ENCODE measurements at places on chromosomes 3 and 15.
A peak's percentile ranks its signal among the peaks of the same experiment; 100 is the strongest.

DNA sequence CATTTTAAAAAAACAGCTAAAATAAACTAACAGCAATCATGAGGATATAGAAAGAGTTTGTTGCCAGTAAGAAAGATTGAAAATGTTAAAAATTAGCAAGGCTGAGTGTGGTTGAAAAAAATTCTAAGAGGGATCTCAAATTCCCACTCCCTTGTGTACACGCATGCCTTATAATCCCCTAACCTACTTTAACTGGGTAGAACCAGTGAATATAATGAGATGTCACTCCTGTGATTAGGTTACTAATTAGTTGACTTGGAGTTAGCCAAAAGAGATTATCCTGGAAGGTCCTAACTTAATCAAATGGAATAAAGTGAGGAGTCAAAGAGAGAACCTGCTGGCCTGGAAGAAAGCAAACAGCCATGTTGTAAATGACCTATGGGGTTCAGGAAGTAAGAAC, 286.0 kb upstream of the TGFBR2 start:
- DNase-seq: no peak

DNA sequence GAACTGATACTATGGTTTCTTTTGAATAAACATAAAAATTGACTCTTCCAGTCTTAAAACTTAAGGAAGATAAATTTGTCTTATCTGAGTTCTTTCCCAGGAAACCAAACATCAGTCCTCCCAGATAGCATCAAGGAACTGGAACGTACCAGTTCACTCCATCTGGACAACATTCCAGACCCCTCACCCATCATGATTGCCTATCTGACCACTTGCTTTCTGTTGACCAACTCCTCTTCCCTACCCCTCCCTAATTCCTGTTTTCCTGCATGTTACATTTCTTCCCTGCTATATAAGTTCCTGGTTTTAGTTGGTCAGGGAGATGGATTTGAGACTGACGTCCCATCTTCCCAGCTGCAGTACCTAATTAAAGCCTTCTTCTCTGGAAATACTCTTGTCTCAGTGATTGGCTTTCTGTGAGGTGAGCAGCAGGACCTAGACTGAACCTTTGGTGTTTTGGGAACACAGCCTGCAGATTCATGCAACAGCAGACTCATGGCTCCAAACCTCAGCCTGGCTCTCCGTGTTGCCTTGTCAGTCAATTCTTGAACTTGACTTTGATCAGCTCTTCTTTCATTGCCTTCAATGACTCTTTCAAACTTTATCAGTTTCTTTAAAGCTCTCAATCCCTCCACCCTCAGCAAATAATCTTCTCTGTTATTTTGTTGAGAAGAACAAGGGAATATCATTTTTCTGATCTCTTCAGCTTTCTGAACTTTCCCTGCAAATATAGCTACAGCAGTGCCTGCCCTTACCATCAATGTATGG, 123.6 kb downstream of the RPL22L1 start:
- no peak for DNase-seq

DNA sequence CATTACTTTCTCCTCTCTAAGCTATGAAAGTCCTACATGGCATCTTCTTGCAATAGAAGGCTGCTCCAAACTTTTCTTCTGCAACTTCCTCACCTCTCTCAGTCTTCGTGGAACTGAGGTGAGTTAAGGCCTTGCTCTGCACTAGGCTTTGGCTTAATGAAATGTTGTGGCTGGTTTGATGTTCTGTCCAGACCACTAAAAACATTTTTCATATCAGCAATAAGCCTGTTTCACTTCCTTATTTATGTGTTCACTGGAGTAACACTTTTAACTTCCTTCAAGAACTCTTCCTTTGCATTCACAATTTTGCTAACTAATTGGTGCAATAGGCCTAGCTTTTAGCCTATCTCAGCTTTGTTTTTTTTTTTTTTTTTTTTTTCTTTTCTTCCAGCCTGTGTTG, 335.3 kb upstream of the NECTIN3 start:
- DNase-seq: no peak

GRCh38 chr15:60800299-60801072, 321.5 kb upstream of the ICE2 start:
- DNase-seq: no peak

- DNase-seq: no peak
These were observed 11.3 kb upstream of the TMOD3 start for GRCh38 chr15:51818150-51818549.

- DNase-seq: no peak
These were observed 96.1 kb upstream of the PROK2 start for GRCh38 chr3:71881041-71881440.

- no peak for DNase-seq
These were observed 292.0 kb upstream of the CCDC54 start for GRCh38 chr3:107085261-107085660.

DNA sequence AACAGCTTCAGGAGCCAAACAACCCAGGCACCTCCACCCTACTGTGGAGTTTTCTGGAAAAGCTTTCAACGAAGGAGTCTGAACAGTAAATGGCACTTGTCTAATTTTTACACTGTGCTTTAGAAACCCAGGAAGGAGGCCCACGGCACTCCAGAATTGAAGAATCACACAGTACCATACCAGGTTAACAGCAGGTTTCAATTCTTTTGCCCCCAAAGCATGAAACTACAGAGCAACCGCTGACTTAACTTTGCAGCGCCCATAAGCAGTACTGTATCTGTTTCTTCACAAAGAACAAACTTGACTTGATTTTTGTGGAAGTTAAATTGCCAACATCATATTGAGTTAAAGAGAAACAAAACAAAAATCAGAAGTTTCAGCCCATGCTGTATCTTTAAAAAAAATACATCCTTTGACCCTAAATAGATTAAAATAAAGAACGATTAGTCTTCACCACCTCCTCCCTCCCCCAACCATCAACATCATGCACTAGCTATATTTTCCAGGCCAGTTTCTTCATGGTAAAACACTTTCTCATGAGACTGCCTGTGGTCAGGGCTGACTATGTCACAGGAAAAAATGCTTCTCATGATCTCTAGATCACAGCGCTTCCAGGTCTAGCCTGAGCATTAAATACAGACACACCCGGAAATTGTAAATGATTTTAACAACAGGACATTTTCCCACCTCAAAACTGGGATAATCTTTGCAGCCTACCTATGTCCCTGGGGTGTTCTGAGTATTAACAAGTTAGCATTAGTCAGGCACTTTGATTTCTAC, 456.3 kb downstream of the FOXP1 start:
- no peak for DNase-seq

GRCh38 chr15:99143655-99144610, 39.1 kb downstream of the SYNM start:
- no peak for DNase-seq

DNA sequence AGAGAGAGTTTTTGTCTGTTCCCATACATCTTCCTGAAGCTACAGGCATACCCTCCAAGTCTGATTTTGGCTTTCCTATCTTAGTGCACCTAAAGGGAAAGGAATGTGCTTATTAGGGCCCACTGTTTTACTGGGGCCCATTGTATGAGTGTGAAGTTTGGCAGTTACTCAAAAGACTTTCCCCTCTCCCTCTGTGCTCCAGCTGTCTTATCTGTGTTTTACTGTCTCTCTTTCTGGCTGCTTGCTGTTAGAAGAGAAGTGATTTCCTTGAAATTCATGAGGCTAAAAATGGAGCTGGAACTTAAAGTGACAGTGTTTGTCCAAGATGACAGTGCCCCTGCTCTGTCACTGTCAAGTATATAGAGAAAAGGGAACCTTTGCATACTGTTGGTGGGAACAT, 436.2 kb downstream of the OCA2 start:
- no peak for DNase-seq

GRCh38 chr15:64938192-64938591, 26.5 kb downstream of the ANKDD1A start:
- DNase-seq: no peak

- no peak for DNase-seq
These were observed 295.2 kb upstream of the WNT5A start for GRCh38 chr3:55782351-55782750.

- peak; percentile 58 for DNase-seq
These were observed 123.5 kb downstream of the RPLP1 start for GRCh38 chr15:69576035-69576526.

DNA sequence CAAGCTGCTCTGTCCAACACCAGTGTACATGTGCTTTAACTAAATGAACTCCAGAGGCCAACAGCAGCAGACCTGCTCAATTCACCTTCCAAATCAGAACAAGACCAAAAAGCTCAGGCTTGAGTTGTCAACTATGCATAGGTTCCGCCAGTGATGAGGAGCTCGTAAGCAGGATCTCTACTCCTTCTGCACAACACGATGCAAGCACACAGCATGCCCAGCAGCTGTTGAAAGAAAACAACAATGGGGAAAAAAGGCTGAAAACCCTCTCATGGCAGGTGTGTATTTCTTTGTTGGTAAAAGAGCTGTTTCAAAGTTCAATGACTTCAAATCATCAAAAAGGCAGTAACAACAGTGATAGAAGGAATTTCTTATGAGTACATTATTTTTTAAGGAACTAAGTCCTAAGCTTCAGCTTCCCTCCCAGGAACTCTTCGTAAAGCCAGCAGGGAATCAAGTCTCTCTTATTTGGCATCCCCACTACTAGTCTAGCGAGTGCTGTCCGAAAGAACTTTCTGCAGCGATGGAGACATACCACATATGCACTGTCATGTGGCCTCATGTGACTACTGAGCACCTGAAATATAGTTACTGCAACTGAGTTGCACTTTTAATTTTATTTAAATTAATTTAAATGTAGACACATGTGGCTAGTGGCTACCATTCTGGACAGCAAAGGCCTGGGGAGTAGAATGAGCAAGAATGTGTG, 24.1 kb downstream of the TSPAN3 start:
- no peak for DNase-seq

GRCh38 chr3:137787529-137787928, 23.4 kb downstream of the SOX14 start:
- DNase-seq: no peak

DNA sequence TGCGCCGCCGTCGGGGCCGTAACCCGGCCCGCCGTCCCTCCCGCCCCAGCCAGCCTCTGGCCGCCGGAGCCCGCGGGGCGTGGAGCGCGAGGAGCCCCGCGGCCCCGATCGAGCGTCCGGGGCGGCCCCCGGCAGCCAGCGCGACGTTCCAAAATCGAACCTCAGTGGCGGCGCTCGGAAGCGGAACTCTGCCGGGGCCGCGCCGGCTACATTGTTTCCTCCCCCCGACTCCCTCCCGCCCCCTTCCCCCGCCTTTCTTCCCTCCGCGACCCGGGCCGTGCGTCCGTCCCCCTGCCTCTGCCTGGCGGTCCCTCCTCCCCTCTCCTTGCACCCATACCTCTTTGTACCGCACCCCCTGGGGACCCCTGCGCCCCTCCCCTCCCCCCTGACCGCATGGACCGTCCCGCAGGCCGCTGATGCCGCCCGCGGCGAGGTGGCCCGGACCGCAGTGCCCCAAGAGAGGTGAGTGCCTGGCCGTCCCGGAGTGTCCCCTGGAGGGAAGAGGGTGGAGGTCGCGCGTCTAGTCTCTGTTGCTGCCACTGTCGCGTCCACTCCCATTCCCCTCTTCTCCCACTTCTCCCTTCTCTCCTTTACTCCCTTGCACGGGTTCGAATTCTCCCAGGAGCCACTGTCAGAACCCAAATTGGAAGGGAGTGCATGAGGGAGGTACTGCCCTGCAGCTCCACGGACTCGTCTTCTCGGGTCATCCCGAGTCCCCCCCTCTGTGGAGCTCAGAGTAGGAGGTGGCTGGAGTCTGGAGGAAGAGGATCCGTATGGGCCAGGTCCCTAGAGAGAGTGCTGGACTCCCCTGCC, 585 bp downstream of the CSK start:
- DNase-seq: peak; percentile 44

DNA sequence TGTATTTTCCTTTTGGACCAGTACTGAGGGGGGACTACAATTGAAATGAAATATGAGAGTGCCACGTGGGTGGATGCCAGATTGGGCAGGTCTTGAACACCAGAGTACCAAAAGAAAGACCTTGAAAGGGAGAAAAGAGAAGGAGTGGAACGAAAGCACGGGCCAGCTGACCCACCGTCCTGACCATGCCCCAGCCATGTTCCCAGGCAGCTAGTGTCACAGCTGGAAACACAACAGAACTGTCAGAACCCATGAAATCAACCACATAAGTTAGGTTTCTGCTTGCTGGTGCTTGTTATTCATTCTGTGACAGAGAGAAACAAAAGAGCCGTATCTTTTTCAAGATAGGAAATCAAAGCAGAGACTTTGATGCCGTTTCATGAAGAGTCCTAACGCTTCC, 268.8 kb downstream of the MEX3B start:
- DNase-seq: no peak

- no peak for DNase-seq
These were observed 177.2 kb upstream of the TLE3 start for GRCh38 chr15:70274908-70275307.

- peak; percentile 45 for DNase-seq
These were observed 29.9 kb downstream of the MBNL1 start for GRCh38 chr3:152298393-152299248.

GRCh38 chr3:56855856-56856512, 54.2 kb upstream of the ARHGEF3 start:
- no peak for DNase-seq

GRCh38 chr3:169558371-169558770, 105.1 kb downstream of the MECOM start:
- no peak for DNase-seq

DNA sequence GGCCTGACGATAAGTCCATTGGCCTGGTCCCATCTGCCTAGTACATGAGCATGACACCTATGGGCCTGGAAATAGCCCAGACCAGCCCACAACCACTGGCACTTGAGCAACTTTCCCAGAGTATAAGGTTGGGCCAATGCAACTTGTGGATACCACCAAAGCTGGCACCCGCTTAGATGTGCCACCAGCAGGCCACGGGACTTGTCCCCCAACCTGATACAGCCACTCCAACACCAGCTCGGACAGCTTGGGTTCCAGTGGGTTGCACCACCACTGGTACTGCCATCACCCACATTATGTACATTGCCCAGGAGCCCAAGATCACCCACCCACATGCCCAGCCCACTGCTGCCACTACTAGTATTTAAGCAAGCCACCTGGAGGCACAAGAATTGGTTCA, 381.2 kb downstream of the GBE1 start:
- no peak for DNase-seq

- no peak for DNase-seq
These were observed 9.7 kb downstream of the STOML1 start for GRCh38 chr15:73982222-73982962.

GRCh38 chr3:411226-411625, 214.7 kb downstream of the CHL1 start:
- DNase-seq: no peak
